ENCODE measurements at places on chromosomes 13 and 19.

DNA sequence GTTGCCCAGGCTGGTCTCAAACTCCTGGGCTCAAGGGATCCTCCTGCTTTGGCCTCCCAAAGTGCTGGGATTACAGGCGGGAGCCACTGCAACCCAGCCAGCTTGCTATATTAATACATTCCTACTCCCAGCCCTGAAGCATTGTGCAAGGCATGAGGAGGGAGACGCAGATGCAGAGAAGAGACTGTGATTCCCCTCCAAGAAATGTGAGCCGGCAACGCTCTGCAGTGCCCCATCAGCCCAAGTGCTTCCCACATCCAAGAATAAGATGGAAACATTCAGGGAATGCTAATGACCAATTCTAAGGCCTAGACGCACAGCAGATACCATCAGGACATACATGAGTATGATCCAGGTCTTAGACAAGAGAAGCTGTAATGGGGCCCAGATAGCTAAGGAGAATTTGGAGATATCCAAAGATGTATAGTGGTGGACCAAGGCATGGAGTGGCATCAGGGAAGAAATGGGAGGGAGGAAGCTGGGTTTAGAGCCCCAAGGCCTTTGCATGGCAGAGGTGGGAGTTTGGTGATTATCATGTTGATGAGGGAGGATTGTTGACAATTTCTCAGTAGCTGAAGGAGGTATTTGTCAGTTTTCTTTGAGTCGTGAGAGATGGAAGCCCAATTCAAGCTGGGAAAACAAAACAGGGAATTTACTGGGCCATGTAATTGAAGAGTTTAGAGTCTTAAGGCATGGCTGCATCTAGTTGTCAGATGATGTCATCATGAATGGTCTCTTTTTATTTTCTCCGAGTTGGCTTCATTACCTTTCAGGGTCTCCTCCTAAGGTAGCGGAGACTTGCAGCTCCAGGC is 2.9 kb downstream of the PPM1N start:
- no peak for DNase-seq

DNA sequence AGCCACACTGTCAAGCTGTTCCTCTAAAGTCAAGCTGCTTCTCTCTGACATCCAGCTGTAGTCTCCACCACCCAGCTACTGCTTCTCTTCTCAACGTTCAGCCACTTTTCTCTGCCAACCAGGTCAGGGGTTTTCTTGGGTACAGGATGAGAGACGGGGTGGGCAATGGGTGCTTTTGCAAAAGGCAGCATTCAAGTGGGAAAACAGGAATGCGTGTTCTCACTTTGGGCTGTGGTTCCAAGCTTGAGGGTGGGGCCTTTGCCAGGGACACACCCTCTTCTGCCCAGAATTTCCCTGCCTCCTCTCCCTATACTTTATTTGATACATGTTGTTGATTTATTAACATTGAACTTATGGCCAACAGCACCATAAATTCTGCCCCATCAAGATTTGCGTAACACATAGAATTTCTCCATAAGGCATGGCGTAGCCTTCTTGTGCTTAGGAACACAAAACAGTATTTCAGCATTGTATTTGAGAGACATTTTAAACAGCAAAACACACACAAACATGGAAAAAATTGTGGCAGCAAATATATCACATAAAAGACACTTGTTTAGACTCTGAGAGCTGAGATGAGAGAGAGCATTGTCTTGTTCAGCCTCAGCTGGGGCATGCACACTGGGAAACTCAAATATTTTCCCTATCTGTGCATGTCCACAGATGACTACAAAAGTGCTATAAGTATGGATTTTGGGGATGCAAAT is 392.8 kb downstream of the SLITRK6 start:
- DNase-seq = peak; percentile 16

GRCh38 chr13:96646515-96647211 is 347.6 kb downstream of the OXGR1 start:
- DNase-seq = no peak

GRCh38 chr13:110524541-110525257 is 36.8 kb downstream of the RAB20 start:
- DNase-seq = no peak

- DNase-seq = no peak
Measured at GRCh38 chr13:48346583-48346982, 43.0 kb downstream of the RB1 start.

DNA sequence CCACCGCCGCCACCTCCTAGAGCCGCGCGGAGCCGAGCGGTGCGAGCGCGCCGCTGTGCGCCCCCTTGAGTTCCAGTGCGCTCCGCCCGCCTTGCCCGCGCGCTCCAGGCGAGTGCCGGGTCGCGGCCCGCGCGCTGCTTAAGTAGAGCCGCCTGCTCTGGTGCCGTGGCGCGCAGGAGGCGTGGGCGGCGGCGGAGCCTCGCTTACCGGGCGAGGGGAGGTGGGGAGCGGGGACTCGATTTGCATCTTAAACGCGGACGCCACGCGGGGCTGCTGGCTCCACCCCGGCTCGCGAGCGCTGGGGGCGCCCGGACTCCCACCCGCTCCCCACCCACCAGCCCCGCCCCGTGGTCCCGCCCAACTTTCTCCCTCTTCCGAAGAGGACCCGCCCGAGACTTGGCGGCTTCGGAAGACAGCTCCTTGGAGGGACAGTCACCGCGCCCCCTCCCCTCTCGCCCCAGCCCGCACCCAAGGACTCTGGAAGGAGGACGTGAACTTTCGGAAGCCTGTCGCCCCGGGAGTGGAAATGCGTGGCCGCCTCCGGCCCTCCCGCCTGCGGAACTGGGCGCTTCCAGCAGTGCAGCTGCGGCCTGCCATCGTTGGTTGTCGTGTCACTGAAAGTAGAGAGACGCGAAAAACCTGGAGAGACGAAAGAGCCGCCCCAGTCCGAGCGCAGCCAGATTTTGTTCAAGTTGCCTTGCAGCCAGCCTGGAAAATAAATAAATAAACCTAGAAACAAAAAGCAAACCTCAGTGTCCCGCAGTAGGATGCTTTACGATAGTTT is at the start of gene KCTD12:
Gene KCTD12, minus strand, starts transcription at position 114 of the 784 bp plus-strand sequence. CDS start 257 bp downstream, outside the sequence.
- peak; percentile 69 for DNase-seq

GRCh38 chr19:54552913-54553310 is 20.7 kb upstream of the LILRA2 start:
- DNase-seq = no peak

- no peak for DNase-seq
Measured at GRCh38 chr13:64099994-64100393, 2684.3 kb upstream of the PCDH20 start.

DNA sequence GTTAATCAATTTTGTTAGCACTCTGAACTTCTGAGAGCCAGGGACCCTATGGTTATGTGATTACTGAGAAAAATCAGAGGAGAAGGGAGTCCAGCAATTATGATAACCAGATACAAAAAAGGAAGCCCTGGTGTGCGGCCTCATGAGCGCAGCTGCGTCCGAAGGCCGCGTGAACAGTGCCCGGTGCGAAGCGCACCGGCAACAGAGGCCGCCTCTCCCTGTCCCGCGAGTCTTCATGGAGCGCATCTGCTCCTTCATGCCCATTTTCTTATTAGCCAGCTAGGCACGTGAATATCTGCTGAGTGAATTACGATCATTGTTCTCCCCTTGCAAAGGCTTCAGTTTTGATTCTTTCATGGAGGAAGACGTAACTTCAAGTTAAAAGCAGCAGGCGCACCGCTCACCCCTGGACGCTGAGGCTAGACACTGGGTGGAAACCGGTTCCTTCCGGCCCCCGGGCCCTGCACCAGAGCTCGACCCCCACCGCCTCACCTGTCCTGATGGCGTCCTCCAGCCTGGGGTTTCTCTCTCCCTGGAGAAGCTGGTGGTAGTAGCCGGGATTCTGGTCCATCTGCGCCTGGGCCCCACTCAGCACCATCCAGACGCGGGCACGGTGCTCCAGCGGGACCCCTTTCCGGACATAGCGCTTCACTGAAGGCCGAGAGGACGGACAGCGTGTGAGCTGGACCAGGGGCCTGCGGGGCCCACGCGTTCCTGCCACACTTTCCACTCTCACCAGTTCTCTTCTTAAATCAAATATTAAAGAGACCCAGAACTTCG is 8.9 kb downstream of the GRTP1 start:
- DNase-seq = no peak

DNA sequence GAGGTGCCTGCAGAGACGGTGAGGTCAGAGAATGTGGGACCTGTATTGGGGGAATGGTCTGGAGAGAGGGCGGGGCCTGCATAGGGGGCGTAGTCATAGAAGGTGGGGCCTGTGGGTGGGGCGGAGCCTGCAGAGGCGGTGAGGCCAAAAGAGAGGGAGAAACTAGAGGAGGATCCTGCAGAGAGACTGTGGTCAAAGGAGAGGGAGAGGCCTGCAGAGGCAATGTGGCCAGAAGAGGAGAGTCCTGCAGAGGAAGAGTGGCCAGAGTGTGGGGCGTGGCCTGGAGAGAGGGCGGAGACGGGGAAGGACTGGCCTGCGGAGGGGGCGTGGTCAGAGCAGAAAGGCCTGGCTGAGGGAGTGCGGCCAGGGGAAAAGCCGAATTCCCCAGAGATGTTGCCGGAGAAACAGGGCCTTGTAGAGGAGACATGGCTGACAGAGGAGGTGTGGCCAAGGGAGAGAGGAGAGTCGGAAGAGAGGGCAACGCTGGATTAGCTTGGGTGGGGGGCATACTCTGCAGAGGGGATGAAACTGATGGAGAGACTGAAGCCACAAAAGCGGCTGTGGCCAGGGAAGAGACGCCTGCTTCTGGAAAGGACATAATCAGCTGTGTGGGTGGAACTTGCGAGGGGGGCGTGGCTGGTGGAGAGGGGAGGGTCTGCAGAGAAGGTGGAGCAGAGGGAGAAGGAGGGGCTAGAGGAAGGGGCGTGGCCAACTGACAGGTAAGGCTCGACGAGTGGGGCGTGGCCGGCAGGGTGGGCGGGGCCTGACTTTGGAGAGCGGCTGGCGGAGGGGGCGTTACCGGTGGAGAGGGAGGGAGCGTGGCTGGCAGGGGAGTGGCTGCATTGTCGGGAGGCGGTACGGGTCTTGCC is 2.5 kb downstream of the PRR36 start:
- DNase-seq = peak; percentile 16
